Body of pancreas (tissue), 4 donors: ENCODE measurements at places on chromosomes 4 and X.

- DNase-seq = no peak
Observed at GRCh38 chrX:29671421-29671820, 543.9 kb upstream of the MAGEB2 start.

GRCh38 chr4:165111906-165112367 lies 723 bp downstream of the TMEM192 start:
- DNase-seq = no peak

DNA sequence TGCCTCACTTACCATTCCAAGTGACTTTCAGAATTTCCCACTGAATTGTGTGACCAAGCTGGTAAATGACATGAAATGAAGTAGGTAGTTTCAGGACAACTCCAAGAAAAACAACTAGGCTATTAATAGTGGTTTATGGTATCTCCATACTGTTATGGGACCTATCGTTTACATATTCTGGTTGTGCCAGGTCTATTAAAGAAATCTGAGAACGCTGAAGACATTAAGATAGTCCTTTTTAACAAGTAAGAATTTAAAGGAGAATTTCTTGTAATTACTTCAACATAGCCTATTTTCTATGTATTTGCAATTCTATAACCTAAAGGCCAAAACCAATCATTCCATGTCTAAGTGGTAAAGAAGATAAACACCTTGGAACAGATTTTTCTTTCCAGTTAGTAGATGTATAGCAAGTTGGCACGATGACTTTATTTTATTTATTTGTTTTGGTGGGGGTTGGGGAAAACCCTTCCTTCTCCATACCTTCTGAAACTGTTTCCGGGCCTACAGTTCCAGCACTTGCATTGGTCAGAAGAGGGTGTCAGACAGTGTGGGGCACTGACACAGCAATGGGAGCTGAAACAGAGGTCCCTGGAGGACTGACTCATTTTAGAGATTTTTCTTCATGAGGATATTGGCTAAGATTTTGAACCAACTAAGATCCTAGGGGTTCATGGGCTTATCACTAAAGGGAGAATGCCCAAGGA lies 7.6 kb upstream of the DCLK2 start:
- DNase-seq = no peak

DNA sequence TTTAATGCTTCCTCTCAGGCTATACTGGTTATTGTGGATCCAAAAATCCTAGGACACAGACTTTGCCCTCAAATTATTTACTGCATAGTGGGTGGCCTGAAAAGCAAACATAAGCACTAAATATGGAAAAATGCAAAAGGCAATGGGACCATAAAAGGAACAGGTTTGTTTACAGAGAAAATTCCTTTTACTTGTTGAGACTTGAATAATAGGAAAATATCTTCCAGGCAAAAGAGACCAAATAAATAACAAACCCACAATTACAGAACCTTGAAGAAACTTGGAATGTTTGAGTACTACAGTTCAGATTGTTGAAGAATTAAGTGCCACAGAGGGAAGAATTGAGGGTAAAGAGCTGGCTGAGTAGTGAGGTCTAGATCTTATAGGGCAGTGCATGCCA lies 711.0 kb downstream of the C4orf33 start:
- DNase-seq = no peak

- DNase-seq = no peak
Observed at GRCh38 chr4:184938871-184939270, 79.4 kb upstream of the HELT start.

DNA sequence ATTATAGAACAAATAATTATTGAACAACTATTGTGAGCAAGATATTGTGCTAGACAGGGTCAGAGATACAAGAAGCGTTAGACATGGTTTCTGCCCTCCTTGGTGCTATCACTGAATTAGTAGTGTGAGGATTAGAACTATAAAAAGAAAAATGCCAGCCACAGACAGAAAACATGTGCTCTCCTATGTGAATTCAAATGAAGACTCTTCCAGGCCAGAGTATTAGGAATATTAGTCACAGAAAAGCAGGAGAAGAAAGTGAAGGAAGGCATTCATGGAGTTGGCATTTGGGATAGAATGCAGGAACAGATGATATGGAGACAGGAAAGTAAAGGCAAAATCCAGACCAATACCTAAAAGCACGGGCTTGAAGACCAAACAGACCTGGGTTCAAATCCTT lies 179.6 kb upstream of the TENM3 start:
- DNase-seq = no peak

DNA sequence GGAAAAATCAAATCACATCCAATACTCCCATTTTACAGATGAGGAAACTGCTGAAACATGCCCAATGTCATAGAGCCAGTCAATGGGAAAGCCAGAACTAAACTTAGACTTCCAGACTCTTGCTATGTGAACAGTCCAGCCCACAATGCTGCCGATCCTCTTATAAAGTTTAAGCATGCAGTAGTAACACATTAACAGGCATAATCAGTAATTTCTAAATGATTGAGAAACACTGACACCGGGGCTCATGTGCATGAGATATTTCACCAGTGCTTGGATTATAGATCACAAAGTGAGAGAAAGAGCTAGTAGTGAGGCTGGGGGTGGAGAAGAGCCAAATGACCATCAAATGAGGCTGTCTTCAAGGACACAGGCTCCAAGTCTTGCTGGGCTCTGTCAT lies 2.5 kb downstream of the BDH2 start:
- DNase-seq = peak; percentile 17

DNA sequence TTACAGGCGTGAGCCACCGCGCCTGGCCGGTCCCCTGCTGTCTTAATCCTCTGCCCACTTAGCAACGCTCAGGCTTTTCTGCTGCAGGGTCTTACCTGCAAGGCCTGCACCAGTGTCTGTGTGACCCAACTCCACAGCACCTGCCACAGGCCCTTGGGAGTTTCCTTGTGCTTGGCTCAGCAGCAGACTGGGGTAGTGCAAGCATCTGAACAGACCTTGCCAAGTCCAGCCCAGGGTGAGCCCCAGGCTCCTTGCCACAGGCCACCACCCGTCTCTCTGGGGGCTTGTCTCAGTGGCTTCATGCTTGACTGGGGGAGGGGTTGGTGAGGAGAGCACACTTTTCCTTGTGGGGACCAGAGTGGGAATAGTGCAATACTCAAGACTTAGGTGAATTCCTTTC lies 87.0 kb downstream of the FAM193A start:
- no peak for DNase-seq
